ENCODE measurements at places on chromosomes 3 and 15. TPM values are rescaled to one million over a fixed set of nuclear protein-coding genes. Genes with fewer than 3 reads are reported as not detected.

- no peak overlapping the region for H3K4me3 ChIP-seq
- H3K27me3 ChIP-seq: peaks cover 23% of the 10 kb centered on the region
- H3K36me3 ChIP-seq: no peaks in the 10 kb centered on the region
- no peak for DNase-seq
Observed at GRCh38 chr3:29694783-29695182, 413.9 kb downstream of the RBMS3 start.

GRCh38 chr15:41811432-41812195 is 16.3 kb upstream of the JMJD7 start:
- H3K27me3 ChIP-seq: no peaks in the 10 kb centered on the region
- peak; percentile 77 for DNase-seq
- H3K4me1 ChIP-seq: no peaks in the 10 kb centered on the region
- no peaks in the 10 kb centered on the region for H3K36me3 ChIP-seq
- no peak overlapping the region for H3K4me3 ChIP-seq

DNA sequence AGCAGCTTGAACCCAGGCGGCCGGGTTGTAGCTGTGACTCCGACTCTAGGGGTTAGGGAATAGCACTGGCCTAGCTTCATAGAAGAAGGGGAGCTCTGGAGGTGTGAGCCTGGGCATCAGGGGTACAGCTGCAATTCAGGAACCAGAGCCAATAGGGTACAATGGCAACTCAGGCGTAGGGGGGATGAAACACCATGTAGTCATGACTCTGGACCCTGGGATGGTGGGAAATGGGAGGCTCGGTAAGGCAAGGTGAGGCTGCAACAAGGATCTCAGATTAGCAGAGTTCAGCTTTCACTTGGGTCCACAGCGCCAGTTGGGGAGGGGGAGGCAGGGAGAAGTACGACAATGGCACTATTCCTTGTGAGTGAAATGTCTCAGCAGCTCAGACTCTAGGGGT is 210.2 kb upstream of the LYSMD4 start:
- H3K27me3 ChIP-seq: peaks cover 6% of the 10 kb centered on the region
- no peak overlapping the region for H3K27ac ChIP-seq
- H3K36me3 ChIP-seq: peaks cover 18% of the 10 kb centered on the region
- no peak for DNase-seq
- H3K4me3 ChIP-seq: no peak overlapping the region

- H3K36me3 ChIP-seq: peaks cover 7% of the 10 kb centered on the region
- no peak overlapping the region for H3K4me3 ChIP-seq
- DNase-seq: no peak
- H3K4me1 ChIP-seq: peaks cover 75% of the 10 kb centered on the region
- no peaks in the 10 kb centered on the region for H3K27me3 ChIP-seq
- peak overlapping the region; percentile 3 for H3K27ac ChIP-seq
Observed at GRCh38 chr3:171187706-171188290, 161.3 kb upstream of the SLC2A2 start.

DUOXA2 gene
- not detected for total RNA-seq

CHRNB4 gene
- total RNA-seq: not detected

GRCh38 chr15:95989392-95989791 is 341.1 kb upstream of the NR2F2 start:
- no peak for DNase-seq
- H3K36me3 ChIP-seq: no peaks in the 10 kb centered on the region
- no peak overlapping the region for H3K4me3 ChIP-seq
- peaks cover 15% of the 10 kb centered on the region for H3K4me1 ChIP-seq
- H3K27me3 ChIP-seq: peaks cover 35% of the 10 kb centered on the region

ZNF80 gene
- total RNA-seq: 0.53 TPM

DNA sequence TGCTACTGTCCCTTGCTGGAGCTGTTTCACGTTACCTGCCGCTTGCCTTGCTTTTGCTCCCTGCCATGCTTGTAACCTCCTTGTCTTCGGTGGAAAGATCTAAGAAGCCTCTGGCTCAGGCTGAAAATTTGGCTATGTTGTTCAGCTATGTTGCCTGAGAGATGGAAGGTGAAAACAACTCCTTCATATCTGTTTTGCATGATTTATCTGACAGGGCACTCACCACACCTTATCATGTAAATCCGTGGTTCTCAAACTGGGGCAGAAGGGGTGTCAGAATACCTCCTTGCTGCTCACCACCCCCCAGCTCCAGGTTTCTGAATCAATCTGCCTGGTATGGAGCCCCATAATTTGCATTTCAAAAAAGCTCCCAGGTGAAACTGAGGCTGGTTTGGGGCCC is 6.5 kb upstream of the CORO2B start:
- H3K36me3 ChIP-seq: no peaks in the 10 kb centered on the region
- DNase-seq: no peak
- no peaks in the 10 kb centered on the region for H3K4me1 ChIP-seq

TSEN2 gene
- total RNA-seq: 8.7 TPM

GRCh38 chr3:148880681-148881080 is 15.6 kb downstream of the CPA3 start:
- no peak for DNase-seq
- H3K4me3 ChIP-seq: no peak overlapping the region
- no peaks in the 10 kb centered on the region for H3K4me1 ChIP-seq
- peaks cover 8% of the 10 kb centered on the region for H3K27me3 ChIP-seq

DNA sequence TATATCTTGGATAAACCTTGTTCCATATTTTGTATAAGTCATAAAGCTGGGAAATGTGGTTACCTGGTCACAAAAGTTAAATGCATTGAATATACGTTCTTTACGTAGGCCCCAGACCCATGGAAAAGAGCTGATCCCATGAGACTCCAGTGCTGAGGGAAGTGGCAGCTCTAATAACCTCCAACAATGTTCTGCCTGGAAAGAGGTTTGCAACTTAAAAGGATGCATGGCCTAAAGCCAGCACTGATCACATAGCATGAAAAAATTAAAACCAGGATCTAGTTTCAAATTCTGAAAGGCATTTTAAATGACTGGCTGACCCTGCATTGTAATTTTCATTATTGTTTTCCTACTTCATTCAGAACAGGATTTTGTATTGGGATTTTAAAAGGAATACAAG is 27.9 kb upstream of the STRIT1 start:
- no peak overlapping the region for H3K4me3 ChIP-seq
- DNase-seq: no peak
- H3K27me3 ChIP-seq: no peaks in the 10 kb centered on the region
- no peak overlapping the region for H3K27ac ChIP-seq
- H3K36me3 ChIP-seq: no peaks in the 10 kb centered on the region

DNA sequence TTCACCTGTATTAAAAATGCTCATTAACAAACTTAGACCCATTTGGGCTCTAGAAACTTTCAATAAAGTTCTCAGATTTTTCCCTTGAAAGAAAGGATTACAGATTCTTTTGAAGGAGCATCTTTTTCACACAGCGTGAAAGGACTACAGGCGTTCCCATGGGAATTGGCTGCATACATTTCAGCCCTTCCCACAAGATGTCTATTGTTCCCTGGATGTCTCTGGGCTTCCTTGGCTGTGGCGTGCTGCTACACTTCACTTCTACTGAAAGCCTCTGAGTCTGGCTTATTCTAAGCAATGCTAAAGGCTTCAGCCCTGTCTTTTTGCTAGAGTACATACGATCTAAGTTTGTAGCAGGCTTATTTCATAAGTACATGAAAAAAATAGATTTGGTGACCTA is 1.4 kb downstream of the VEPH1 start:
- no peaks in the 10 kb centered on the region for H3K36me3 ChIP-seq
- H3K27me3 ChIP-seq: peaks cover 49% of the 10 kb centered on the region
- H3K4me3 ChIP-seq: no peak overlapping the region
- H3K4me1 ChIP-seq: peaks cover 8% of the 10 kb centered on the region

DNA sequence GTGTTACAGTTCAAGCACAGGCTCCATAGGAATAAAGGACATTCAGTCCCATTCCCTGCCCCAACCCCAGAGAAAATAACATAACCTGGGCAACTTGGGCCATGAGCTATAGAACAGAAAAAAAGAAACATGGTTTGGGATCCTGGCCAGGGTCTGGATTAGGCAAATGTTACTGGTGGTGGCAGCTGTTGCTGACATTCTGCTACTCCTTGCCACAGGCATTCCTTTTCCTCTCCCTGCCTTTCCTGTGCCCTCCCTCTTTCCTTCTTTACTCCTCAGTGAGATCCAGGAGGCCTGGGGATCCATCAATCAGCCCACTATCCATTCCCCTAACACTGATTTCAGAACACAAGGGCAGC is 129.1 kb downstream of the NTRK3 start:
- H3K27ac ChIP-seq: no peak overlapping the region
- no peak overlapping the region for H3K4me3 ChIP-seq
- no peak for DNase-seq
- peaks cover 6% of the 10 kb centered on the region for H3K27me3 ChIP-seq

DNA sequence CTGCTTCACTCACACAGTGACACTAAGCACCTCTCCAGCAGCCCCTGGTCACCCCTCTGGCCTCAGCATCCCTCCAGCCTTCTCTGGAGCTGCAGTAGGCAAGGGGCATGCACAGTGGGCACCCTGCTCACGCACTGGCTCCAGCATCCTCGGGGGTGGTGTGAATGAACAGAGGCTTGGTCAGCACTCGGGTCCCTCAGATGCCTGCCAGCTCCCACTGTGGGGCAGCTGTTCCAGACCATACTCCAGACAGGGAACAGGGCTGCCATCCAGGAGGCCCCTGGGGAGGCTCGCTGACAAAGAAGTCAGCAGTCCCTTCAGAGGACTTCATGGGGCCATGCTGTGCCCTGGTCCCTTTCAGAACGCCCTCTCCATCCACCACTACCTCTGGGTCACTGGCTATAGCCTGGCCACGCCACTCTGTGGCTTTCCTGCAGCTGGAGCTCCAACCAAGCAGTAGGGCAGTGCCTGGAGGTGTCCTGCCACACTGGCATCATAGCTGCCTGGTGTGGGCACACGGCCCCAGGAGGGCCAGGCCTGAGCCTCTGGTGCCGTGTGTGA is 26.3 kb downstream of the ALS2CL start:
- H3K4me1 ChIP-seq: no peaks in the 10 kb centered on the region
- no peaks in the 10 kb centered on the region for H3K36me3 ChIP-seq
- no peak for DNase-seq
- no peak overlapping the region for H3K27ac ChIP-seq

PLOD2 gene
- total RNA-seq: 0.90 TPM

GRCh38 chr3:169945313-169945712 is 21.3 kb upstream of the SEC62 start:
- DNase-seq: peak; percentile 62
- H3K4me3 ChIP-seq: peak overlapping the region; percentile 85
- no peaks in the 10 kb centered on the region for H3K36me3 ChIP-seq
- H3K27ac ChIP-seq: peak overlapping the region; percentile 83
- H3K27me3 ChIP-seq: no peaks in the 10 kb centered on the region

DNA sequence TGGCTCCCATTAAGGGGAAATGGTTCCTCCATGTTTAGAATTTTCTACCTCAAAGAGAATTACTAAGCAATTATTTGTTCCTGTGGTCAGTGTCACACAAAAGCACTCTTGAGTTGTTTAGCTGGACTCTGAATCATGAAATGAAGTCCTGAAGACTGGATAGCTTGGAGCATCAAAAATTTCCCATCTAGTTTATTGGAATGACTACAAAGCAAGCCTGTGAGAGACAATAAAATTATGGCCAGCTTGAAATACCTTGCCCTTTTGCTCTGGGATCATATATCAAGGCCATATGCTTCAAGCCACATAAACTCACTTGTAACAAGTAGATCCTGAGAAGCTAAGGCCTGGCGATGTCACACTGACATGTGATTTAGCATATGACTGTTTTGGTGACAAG is 292.3 kb downstream of the TIGIT start:
- H3K27ac ChIP-seq: no peak overlapping the region
- peaks cover 31% of the 10 kb centered on the region for H3K4me1 ChIP-seq
- no peaks in the 10 kb centered on the region for H3K36me3 ChIP-seq
- no peak overlapping the region for H3K4me3 ChIP-seq

- no peak overlapping the region for H3K27ac ChIP-seq
- peaks cover 2% of the 10 kb centered on the region for H3K36me3 ChIP-seq
- no peaks in the 10 kb centered on the region for H3K27me3 ChIP-seq
- H3K4me1 ChIP-seq: no peaks in the 10 kb centered on the region
- DNase-seq: no peak
- H3K4me3 ChIP-seq: no peak overlapping the region
Observed at GRCh38 chr3:37347941-37348340, 173.6 kb upstream of the LRRFIP2 start.

PKM gene
- total RNA-seq: 1,066 TPM

FBXW12 gene
- not detected for total RNA-seq

- no peaks in the 10 kb centered on the region for H3K36me3 ChIP-seq
- H3K4me3 ChIP-seq: no peak overlapping the region
- no peak overlapping the region for H3K27ac ChIP-seq
Observed at GRCh38 chr15:66224946-66225345, 28.6 kb downstream of the MEGF11 start.

DNA sequence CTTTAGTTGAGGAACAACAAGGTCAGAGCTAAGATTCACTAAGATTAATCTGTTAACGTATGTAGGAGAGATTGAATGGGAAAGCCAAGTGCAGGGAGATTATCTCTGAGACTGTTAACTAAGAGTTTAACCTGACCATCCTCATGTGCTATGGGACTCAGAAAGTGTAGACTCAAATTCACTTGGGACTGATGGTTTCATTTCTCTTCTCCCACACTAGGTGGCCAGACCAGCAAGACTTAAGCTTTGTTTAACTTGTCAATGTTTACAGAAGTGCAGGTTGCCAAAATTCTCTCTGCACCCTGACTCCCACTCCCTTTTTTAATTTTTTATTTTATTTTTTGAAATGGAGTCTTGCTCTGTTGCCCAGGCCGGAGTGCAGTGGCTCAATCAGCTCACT is 6.3 kb upstream of the HEXA start:
- H3K4me1 ChIP-seq: no peaks in the 10 kb centered on the region
- H3K27ac ChIP-seq: no peak overlapping the region
- no peak for DNase-seq
- peaks cover 6% of the 10 kb centered on the region for H3K27me3 ChIP-seq

SCAANT1 gene
- total RNA-seq: not detected

GRCh38 chr3:194178669-194179068 is 42.7 kb downstream of the HES1 start:
- DNase-seq: no peak
- H3K27me3 ChIP-seq: peaks cover 14% of the 10 kb centered on the region
- no peak overlapping the region for H3K4me3 ChIP-seq
- H3K4me1 ChIP-seq: no peaks in the 10 kb centered on the region
- no peaks in the 10 kb centered on the region for H3K36me3 ChIP-seq

PP2D1 gene
- total RNA-seq: not detected

- no peak overlapping the region for H3K27ac ChIP-seq
- H3K4me3 ChIP-seq: no peak overlapping the region
- peaks cover 4% of the 10 kb centered on the region for H3K27me3 ChIP-seq
- H3K36me3 ChIP-seq: no peaks in the 10 kb centered on the region
Observed at GRCh38 chr3:136790786-136791185, 28.1 kb upstream of the SLC35G2 start.

SLCO3A1 gene
- 8.2 TPM for total RNA-seq

- H3K4me1 ChIP-seq: no peaks in the 10 kb centered on the region
- H3K27ac ChIP-seq: no peak overlapping the region
- H3K4me3 ChIP-seq: no peak overlapping the region
- DNase-seq: no peak
- no peaks in the 10 kb centered on the region for H3K27me3 ChIP-seq
Observed at GRCh38 chr3:11915621-11916424, 69.1 kb upstream of the TAMM41 start.

- no peak for DNase-seq
- H3K27ac ChIP-seq: no peak overlapping the region
Observed at GRCh38 chr3:50125541-50126286, 29.4 kb upstream of the SEMA3F start.

GABRR3 gene
- total RNA-seq: not detected
